Adrenal gland (tissue), 19 donors: ENCODE measurements at places on chromosomes 2 and 18. TPM values are rescaled to one million over a fixed set of nuclear protein-coding genes. Genes with fewer than 3 reads are reported as not detected.

The CD207 gene
- polyA plus RNA-seq, result not detected

The GAREM2 gene
- polyA plus RNA-seq, result 0.57 TPM

The LRRTM4 gene
- polyA plus RNA-seq, result 0.64 TPM

The POTEF gene
- not detected for polyA plus RNA-seq

The PRKAG3 gene
- polyA plus RNA-seq, result not detected

The MOGAT1 gene
- 0.20 TPM for polyA plus RNA-seq

The CD28 gene
- polyA plus RNA-seq, result 0.09 TPM

The SH2D6 gene
- 0.53 TPM for polyA plus RNA-seq

The ACKR3 gene
- 12.8 TPM for polyA plus RNA-seq

The ITGB1BP1 gene
- polyA plus RNA-seq, result 108 TPM

The AGXT gene
- polyA plus RNA-seq, result 0.26 TPM

DNA sequence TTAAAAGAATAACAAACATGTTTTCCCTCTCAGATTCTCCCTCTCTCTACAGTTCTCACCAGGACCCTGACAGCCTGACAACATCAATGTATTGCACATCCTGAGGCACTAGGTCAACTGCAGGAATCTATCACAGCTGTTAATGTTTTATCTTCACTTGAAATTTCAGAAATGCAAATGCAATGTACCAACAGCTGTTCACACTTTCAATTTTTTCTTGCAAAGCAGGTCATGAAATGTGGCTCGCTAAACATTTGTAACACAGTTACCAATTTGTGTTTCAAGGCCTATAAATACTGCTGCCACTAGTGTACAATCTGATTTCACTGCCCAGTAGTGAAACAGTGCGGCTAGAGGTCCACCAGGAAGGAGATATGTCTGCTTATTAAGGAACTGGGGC, 147.8 kb downstream of the EXOC6B start:
- DNase-seq, result no peak

- no peak for DNase-seq
Measured at GRCh38 chr2:229519655-229520430, 194.5 kb downstream of the DNER start.

DNA sequence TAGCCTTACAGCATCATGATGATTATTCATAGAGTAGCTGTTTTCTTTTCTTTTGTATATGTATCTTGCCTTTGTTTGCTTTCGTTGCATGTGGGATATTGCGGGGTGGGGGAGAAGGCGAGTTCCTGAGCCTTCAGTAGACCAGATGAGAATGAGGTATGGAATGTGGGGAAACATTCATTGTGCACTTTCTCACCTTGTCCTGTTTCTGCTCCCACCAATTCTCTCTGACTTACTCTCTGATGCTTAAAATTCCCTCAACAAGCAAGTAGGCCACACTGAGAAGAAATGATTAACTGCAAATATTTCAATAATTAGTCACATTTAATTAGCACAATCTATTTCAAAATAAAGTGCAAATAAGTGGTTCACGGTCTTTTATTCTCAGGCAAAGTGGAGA, 31.0 kb downstream of the GKN2 start:
- DNase-seq, result no peak

DNA sequence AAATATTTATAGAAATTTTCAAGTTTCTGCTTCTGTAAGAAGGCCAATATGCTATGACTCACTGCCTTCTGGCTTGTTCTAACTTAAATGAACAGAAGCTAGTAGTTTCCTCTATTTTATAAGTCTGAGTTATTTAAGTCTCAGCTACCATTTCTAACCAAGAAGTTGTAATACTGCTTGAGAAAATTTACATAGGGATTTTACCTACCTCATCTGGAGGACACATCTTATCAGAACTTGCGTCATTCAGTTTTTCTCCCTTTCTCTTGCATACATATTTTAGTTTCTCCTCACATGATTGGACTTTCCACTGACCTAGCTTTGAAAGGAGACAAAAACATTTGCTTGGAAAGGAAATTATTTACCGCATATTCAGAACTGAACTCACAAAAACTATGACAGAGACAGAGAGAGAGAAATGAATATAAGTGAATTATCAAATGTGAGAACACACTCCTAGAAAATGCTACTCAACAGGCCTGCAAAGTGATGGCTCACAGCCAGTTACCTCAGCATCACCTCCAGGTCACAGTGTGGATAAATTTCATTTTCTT, 81.1 kb upstream of the CD302 start:
- no peak for DNase-seq

DNA sequence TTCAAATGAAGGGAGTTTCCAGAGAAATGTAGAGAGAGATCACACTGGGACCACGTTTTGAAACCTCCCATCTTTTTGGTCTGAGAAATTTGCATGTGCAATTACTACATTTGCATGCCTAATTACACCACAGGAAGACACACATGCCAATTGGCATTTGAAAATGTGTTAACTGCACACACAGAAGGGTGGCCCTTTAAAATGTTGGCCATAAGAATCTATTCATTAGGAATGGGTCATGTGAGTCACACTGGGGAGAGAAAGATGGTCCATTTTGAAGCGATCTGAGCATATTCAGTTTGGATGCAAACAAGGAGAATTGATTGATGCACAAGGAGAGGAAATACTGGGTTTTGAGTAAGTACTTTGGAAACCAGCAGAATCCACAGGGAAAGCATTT, 1407.1 kb upstream of the ACVR2A start:
- no peak for DNase-seq

- no peak for DNase-seq
Measured at GRCh38 chr2:173511942-173512341, 157.3 kb downstream of the CDCA7 start.

DNA sequence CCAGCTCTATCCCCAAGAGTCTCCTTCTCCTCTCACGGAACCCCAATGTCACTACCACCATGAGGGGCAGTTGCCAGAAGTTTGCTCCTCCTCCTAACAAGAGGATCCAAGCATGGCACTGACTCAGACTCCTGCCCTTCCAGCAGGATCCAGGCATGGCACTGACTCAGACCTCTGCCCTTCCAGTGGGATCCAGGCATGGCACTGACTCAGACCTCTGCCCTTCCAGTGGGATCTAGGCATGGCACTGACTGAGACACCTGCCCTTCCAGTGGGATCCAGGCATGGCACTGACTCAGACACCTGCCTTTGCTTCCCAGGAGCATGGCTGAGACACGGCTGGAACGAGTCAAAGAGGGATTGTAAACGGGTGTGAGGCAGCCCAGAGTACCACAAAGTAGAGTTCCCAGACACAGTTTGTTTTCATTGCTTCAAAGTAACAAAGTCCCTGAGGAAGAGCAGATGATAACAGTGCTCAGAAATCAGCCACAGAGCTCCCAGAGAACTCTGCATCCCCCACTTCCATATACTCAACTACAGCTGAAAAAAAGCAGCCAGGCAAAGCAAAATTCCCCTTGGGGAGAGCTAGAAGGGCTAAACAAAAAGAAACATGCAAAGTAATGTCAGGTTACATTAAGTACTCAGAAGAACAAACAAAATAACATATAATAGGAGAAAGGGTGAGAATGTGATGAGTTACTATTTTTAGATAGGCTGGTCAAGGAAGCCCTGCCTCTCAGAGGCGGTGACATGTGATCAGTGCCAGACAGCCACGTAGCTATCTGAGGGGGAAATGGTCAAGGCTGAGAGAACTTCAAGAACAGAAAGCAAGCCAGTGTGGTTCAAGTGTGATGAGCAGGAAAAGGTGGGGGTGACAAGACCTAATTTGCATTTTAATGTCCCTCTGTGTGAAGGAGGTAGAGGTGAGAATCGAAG, 3.0 kb downstream of the BUB1 start:
- peak; percentile 42 for DNase-seq

GRCh38 chr2:37654932-37655841, 16.3 kb downstream of the CDC42EP3 start:
- DNase-seq, result no peak

DNA sequence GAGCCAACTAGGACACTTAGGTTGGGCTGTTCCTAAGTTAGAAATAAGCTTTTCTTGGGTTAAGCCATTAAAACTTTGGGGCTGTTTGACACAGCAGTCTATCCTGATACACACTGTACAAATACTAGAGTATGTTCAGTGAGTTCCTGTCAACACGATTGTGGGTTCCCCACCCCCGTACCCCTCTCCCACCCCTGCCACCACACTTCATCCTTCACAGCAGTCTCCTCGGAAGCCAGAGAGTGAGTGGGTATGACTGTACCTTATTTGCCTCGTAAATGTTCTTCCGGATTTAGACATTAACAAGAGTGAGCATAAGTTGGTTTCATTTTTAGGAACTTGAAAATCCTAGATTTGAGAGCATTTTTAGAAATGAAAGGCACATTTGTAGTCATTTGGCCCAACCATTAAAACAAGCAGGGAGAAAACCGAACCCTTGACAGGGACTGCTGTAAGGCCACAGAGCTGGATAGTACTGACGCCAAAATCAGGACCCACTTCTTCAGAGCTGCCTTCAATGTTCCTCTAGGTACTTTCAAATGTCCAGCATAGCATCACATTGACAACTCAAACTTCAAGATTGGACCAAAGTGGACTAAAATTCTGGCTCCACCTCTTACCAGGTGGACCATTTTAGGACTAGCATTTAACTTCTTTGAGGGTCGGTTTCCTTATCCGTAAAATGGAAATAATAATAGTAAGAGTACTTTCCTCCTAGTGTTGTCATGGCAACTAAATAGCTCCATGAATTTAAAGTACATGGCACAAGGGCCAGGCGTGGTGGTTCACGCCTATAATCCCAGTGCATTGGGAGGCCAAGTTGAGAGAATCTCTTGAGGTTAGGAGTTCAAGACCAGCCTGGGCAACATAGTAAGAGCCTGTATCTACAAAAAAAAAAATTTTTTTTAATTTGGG, 166.3 kb upstream of the SERTAD2 start:
- no peak for DNase-seq

DNA sequence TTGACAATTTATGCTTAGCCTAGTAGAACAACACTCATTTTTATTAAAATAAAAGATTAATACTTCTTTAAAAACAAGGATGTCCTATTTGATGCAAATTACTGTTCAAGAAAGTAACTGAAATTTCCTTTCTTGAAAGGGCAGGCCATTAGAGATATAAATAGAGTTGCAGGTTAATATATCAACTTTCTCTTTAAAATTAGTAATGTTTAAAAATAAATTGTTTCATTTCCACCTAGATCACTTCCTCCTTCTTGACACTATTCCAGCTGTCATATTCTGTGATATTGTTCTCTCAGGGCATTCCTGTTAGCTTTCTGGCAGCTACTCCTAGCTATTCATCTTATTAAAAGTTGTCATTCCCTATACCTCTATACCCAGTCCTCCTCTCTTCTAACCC, 357.9 kb upstream of the NRP2 start:
- DNase-seq, result no peak

GRCh38 chr2:203918264-203918663, 18.3 kb upstream of the ICOS start:
- DNase-seq, result no peak

DNA sequence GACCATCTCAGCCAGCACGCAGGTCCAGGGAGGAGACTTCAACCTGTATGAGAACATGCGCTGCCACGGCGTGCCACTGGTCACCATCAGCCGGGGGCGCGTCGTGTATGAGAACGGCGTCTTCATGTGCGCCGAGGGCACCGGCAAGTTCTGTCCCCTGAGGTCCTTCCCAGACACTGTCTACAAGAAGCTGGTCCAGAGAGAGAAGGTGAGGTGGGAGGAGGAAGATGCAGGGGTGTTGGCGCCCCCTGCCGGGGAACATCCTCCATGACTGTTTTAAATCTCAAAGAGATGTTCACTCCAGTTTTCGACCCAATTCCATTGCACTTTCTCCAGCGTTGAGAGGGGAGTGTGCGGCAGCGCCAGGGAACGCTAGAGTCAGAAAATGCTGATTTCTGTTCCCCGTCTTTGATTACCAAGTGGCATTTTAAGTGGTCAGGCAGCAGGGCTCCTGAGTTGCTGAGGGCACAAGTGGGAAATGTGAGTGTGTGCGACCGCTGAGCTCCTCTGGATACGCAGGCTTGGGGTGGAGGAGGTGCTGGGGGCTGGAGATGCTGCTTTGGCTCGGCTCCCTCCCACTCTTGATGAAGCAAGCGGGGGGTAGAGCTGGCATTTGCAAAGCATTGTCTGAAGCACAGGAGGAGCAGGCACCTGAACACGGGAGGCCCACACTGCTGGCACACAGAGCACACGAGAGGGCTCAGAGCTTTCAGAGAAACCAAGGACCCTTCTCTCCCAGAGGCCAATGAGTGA, 27.7 kb upstream of the MAPRE3 start:
- DNase-seq, result peak; percentile 73

DNA sequence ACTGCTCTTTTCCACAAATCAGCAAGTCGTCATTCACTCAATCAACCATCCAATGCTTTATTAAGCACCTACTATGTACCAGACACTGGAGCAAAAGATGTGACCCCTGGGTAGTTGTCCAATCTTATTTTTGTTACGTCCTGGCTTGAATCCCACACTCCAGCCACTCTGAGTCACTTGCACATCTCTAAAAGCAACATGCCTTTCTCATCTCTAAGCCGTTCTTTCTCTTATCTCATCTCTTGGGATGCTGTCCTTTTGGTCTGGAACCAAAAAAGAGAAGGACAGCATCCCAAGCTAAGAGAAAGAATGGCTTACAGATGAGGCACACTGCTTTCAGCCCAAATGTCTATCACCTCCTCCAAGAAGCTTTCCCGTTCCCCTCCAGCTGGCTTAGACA, 58.8 kb downstream of the RNF152 start:
- DNase-seq, result no peak

GRCh38 chr2:893311-893710, 57.3 kb upstream of the SNTG2 start:
- DNase-seq, result peak; percentile 92

- no peak for DNase-seq
Measured at GRCh38 chr18:21598726-21599584, 1.5 kb downstream of the ESCO1 start.

- DNase-seq, result no peak
Measured at GRCh38 chr2:151756820-151757219, 22.5 kb upstream of the NEB start.

GRCh38 chr2:196103626-196104025, 35.0 kb upstream of the DNAH7 start:
- no peak for DNase-seq
